ENCODE measurements at places on chromosomes 4 and X.
A peak's percentile ranks its signal among the peaks of the same experiment; 100 is the strongest.

GRCh38 chr4:34046580-34046979 lies 2197.7 kb downstream of the ARAP2 start:
- peak; percentile 13 for DNase-seq

GRCh38 chr4:44988011-44988410 lies 261.7 kb upstream of the GNPDA2 start:
- DNase-seq = no peak

GRCh38 chrX:140744085-140744484 lies 34.5 kb downstream of the LINC00632 start:
- no peak for DNase-seq

- no peak for DNase-seq
These were observed 228.1 kb downstream of the EDA2R start for GRCh38 chrX:66410806-66411205.

- DNase-seq = peak; percentile 56
These were observed at the start of gene NKX3-2 for GRCh38 chr4:13543839-13544605. Gene NKX3-2 (minus strand): TSS chr4:13544508. CDS start chr4:13544414, 94 bp downstream.

DNA sequence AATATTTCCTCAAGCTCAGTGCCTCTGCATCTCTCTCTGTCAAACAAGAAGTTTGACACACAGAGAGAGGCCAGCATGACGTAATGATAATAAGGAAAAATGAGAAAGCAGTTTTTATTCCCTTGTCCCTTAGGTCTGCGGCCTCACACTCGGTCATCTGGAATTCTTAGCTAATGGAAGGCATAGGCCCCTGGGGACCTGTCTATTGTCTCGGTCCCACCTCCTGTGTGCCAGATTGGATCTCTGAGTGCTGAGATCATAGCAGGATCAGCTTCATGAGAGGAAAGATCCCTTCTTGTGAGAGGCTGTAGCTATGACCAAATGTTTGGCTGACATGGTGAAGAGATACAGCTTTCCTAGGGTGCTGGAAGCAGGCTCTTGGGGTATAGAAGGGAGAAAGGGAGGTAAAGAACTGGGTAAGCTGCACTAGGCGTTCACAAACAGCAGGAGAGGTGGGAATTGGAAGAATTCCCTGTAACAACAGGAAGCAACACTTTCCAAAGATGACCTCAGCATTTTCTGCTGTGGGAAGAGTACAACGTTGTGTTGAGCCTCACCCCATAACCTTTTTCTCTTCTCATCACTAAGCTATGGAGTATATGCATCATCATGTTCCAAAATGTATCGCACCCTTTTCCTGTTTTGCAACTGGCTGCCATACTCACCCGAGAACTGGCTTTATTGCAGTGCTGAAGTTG lies 20.2 kb downstream of the TMEM31 start:
- DNase-seq = no peak

GRCh38 chr4:89922848-89923416 lies 28.3 kb downstream of the MMRN1 start:
- no peak for DNase-seq

GRCh38 chr4:98641376-98641775 lies 17.0 kb downstream of the TSPAN5 start:
- DNase-seq = no peak

- DNase-seq = no peak
These were observed 94.9 kb upstream of the UNC5C start for GRCh38 chr4:95643627-95644026.

GRCh38 chrX:22742174-22742573 lies 257.6 kb upstream of the DDX53 start:
- no peak for DNase-seq

- DNase-seq = no peak
These were observed 357.6 kb upstream of the CPEB2 start for GRCh38 chr4:14644580-14645282.

GRCh38 chr4:2936773-2937145 lies 26.4 kb downstream of the NOP14 start:
- DNase-seq = peak; percentile 42

DNA sequence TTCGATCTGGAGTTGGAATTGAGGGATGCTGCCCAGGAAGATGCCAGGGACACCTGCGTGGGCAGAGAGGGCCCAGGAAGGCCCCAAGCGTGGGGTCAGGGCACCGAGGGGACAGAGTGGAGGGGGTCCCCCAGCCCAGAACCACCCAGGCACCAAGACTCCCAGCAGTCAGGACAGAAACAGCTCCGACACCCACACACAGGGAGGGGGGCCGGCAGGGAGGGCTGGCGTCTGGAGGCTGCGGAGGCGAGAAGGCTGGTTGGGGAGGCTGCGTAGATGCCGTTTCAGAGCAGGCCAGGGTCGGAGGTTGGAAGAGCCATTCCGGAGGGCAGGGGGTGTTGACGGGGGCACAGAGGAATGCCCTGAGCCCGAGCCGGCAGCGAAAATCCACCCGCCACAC lies 23.6 kb downstream of the ATP5ME start:
- no peak for DNase-seq

DNA sequence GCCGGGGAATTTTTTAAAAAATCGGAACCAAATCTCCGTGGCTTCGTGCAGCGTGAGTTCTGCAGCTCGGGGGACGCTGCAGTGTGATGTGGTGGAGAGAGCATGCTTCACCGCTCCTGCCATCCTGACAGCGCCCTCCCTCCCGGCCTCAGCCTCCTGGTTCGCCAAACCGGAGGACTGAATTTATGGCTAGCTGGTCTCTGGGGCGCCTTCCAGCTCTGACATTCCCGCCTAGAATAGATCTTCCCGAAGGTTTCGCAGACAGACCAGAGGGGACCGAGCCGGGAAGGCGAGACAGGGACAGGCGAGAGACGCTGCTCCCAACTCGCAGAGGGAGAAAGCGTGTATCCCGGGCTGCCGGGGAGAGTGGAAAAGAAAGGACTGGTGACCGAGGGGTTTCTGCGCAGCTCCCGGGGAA lies 25.9 kb downstream of the HOPX start:
- DNase-seq = peak; percentile 29

GRCh38 chrX:8284131-8284530 lies 113.1 kb upstream of the VCX2 start:
- DNase-seq = no peak

- peak; percentile 52 for DNase-seq
These were observed 106.1 kb downstream of the PBDC1 start for GRCh38 chrX:76279007-76279406.

DNA sequence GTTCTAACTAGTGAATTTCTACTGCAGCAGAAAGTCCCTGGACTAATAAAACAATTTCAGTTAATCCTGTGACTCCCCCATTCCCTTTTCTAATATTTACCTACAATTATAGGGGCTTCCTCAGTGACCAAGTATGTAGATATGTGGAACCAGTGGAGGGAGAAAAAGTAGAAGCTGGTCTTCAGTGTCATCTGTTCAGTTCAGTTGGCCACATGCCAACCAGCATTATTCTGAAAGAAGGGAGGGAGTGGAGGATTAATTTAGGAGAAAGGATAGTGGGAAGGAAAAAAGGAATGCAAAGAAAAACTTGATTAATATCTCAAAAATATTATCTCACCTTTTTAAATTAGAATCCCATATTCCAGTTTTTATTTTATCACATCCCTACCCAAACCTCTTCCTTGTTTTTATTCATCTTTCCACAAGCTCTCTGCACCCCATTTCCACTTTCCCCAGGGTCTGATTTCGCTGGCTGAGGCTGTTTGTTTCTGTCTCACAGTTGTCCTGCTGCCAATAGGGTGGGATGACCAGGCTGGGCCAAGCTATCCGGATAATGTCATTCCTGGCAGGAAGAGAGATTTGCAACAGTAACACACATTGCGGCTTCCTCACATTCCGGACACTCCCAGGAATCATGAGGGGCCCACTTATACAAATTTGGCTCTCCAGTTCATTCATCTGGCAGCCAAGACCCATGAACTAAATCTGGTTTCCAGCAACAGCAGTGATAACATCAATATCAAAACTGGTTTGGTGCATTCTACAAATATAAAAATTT lies 24.6 kb upstream of the ANTXR2 start:
- DNase-seq = no peak

DNA sequence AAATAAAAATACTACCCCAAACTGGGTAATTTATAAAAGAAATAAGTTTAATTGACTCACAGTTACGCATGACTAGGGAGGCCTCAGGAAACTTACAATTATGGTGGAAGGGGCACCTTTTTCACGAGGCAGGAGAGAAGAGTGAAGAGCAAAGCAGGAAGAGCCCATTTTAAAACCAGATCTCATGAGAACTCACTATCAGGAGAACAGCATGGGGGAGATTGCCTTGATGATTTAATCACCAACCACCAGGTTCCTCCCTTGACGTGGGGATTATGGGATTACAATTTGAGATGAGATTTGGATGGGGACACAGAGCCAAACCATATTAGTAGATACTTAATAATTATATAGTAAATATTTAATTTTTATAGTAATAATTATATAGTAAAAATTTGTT lies 10.1 kb downstream of the CISD2 start:
- no peak for DNase-seq

GRCh38 chr4:174512745-174513144 lies 9.5 kb downstream of the HPGD start:
- no peak for DNase-seq

- DNase-seq = no peak
These were observed 4.9 kb upstream of the ABRAXAS1 start for GRCh38 chr4:83489711-83490326.

DNA sequence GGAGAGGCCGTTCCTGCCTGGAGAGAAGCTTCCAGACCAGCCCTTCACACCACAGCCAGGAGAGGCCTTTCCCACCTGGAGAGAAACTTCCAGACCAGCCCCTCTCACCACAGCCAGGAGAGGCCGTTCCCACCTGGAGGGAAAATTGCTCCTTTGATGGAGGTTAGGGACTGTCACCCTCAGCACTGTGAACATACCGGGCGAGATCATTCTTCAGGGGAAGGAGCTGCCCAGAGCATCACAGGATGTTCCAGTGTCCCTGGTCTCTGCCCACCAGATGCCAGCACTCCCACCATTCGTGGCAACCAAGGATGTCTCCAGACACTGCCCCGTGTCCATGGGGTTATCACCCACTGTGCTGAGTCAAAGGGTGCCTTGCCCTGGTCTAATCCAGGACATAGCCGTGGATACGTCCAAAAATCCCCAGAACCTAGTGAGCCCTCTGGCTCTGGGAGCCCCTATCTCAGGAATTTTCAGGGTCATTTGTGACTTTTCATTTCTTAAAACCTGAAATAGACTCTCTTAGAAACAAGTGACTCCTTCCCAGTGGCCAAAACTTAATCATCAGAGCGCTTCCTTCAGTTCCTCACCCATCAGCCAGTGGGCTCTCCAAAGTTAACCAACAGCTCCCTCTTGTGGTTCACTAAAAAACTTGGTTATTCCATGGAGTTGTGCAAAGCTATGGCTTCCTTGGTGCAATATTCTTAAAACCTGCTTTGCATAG lies 80.2 kb downstream of the CRMP1 start:
- DNase-seq = peak; percentile 84

DNA sequence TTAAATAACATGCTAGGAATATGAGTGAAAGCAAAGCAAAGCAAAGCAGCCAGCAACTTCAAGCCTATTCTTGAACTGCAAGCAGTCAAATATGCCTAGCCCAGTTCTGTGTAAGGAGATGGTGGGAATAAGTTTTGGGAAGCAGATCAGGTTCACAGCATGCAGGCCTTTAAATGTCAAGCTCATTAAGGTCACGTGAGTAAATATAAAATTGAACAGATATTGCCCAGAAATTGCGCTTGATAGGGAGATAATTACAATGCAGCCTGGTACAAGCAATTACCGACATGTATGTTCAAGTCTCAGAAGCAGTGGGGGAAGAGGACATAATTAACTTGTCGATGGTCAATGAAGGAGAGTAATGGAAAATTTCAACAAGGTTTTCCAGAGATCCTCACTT lies 6.0 kb downstream of the GNPDA2 start:
- no peak for DNase-seq

DNA sequence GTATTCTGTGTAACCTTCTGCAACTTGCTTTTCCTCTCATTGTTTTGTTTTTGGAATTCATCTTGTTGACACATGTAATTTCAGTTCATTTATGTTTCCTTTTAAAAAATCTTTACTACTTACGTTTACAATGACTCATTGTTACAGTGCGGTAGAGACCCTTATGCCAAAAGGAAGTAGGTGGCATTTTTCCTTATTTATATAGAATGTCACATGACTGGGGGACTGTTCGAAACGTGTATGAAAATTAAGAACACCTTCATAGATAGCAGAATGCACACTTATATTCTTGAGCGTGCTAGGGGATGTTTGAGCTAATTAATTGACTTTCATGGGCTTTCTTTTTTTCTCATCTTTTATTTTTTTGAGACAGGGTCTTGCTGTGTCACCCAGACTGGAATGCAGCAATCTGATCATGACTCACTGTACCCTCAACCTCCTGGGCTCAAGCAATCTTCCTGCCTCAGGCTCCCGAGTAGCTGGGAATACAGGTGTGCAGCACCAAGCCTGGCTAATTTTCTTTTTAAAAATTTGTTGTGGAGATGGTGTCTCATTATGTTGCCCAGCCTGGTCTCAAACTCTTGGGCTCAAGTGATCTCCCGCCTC lies 7.3 kb downstream of the REPS2 start:
- DNase-seq = no peak

DNA sequence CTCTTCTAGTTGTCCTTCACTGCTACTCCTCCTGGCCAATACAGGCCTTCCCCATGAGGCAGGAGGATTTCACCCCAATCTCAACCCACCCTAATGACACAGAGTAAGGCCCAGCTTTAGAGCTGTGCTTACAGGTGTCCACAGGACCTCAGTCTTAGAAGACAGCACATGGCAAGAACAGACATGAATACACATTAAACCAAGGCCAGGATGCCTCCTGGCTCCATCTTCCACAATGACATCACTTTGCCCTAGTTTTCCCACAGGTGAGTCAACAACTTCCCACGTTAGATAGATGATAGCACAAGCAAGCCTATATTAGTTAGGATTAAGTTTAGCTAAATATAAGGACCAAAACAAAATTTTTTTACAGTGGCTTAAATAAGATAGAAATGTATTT lies 63.8 kb upstream of the NOCT start:
- no peak for DNase-seq

- DNase-seq = peak; percentile 46
These were observed 63.5 kb upstream of the ARHGAP36 start for GRCh38 chrX:130994671-130995070.

GRCh38 chrX:98939456-98939855 lies 1470.6 kb downstream of the PCDH19 start:
- DNase-seq = no peak

- DNase-seq = no peak
These were observed 23.4 kb upstream of the PPP3CA start for GRCh38 chr4:101370663-101371210.

DNA sequence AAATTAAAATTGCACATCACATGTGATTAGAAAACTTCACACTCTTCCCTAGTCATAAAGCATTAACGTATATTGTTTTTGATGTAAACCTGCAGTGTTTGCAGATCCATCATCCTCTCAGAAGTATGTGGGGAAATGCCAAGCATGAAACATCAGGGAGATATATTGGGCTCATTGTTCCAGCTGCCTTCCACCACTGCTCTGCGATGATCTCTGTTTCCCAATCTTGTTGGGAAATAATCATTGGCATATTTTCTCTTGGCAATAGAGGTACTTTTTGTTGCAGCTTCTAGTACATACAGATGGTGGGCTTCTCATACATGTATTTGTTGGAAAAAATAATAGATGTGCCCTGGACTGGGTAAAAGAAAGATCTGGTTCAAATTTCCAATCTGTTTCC lies 466.3 kb upstream of the HS3ST1 start:
- DNase-seq = no peak
